ENCODE measurements at places on chromosomes 12 and 14. TPM values are rescaled to one million over a fixed set of nuclear protein-coding genes. Genes with fewer than 3 reads are reported as not detected.
A peak's percentile ranks its signal among the peaks of the same experiment; 100 is the strongest.

GRCh38 chr12:96099986-96100385, 64.6 kb upstream of the LTA4H start:
- DNase-seq = no peak

DNA sequence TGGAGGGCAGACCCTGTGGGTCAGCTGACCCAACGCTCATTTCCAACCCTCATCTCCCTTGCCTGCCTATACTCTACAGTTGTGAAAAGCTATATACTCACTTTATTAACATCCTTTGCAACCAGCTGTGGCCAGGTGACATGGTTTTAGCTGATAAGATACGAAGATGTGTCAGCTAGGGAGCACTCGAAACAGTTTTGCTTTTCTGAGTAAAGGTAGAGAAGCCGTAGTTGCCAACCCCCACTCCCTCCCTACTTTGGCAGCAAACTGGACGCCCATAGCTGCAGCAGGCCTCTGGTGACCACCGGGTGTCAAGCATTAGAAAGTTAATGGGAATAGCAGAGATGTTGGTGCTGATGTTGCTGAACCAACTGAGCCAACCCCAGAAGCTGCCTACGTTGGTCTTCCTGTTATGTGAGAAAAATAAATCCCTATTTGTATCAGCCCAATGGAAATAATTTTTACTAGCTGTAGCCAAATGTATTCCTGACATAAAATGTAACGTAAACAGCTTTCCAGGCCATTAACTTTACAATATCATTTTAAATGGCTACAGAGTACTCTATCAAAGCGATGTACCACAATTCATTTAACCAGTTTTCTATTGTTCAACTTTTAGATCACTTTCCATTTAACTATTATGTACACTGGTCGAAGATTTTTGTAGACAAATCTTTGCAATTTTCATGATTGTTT, 98.5 kb upstream of the TMCC3 start:
- DNase-seq = no peak

The RIMBP2 gene
- 5.3 TPM for total RNA-seq

DNA sequence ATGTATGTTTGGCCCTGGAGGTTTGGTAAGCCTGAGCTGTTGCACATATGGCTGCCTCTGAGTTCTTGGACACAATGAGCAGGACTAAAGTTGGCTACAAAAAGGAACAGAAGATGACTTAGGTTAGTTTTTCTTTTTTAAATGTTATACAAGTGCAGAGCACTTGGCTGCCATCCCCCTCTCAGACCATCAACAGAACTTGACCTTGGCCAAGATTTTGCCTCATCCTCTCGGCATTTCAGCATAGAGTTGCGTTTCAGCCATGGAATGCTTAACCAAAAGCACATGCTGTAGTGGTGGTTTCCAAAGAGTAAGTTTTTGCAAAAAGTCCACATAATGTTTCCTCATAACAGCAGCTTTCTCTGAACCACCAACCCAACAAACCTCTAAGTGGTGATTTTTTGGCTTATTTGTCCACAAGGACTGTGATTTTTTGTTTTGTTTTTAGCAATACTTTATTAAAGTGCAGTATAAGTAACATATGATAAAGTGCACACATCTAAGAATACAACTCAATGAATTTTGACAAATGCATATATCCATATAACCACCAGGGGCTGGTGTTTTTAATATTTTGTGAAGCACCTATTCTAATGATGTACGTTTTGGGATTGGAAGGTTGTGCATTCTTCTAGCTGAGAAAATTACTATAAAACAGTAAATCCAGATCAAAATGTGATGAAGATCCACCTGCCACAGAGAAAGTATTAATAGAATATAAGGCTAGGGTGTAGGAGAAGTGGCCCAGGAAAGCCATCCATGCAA, 12.1 kb upstream of the GALNT16 start:
- DNase-seq = peak; percentile 67

The MDM2 gene
- 58.8 TPM for total RNA-seq

DNA sequence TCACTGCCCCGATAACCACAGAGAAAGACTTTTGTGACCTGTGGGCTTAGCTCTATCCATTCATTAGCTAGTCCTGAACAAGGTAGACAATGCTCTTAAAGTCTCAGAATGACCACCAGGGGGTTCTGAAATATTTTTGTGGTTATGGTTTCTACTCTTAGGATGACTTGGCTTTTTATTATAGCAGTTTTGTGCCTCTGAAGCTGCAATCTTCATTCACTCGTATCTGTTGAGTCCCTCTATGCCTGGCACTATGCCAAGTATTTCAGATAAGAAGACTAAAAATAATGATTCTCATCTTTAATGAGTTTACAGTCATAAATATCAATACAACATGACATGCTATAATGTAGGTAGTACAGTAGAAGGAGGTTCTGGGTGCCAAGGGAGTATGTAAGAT, 130.8 kb upstream of the TRHDE start:
- no peak for DNase-seq

GRCh38 chr14:77071938-77072388, 26.1 kb upstream of the CIPC start:
- no peak for DNase-seq

The KRT72 gene
- 11.6 TPM for total RNA-seq

All from lower leg skin (tissue), 4 donors.